ENCODE measurements at places on chromosomes 11 and 22. TPM values are rescaled to one million over a fixed set of nuclear protein-coding genes. Genes with fewer than 3 reads are reported as not detected.

TRAPPC4 gene
- total RNA-seq: 36.2 TPM

SCGB1D2 gene
- not detected for total RNA-seq

LGALS1 gene
- total RNA-seq: 636 TPM

KIRREL3 gene
- 1.0 TPM for total RNA-seq

ARVCF gene
- 16.7 TPM for total RNA-seq

PHF21B gene
- total RNA-seq: 1.4 TPM

DBX1 gene
- not detected for total RNA-seq

TRIM49C gene
- total RNA-seq: not detected

ASRGL1 gene
- 5.3 TPM for total RNA-seq

CBLIF gene
- not detected for total RNA-seq

VPREB1 gene
- not detected for total RNA-seq

PRR33 gene
- total RNA-seq: 0.11 TPM

DDIAS gene
- 0.42 TPM for total RNA-seq

VSIG10L2 gene
- total RNA-seq: 0.50 TPM

ACR gene
- total RNA-seq: 0.38 TPM

CD151 gene
- total RNA-seq: 416 TPM

MS4A6E gene
- total RNA-seq: not detected

CSNK2A3 gene
- 1.4 TPM for total RNA-seq

GNAZ gene
- total RNA-seq: 3.5 TPM

MMP27 gene
- total RNA-seq: not detected

COMT gene
- 69.6 TPM for total RNA-seq

KIF18A gene
- 0.11 TPM for total RNA-seq

LARGE2 gene
- total RNA-seq: 0.48 TPM

OR5B21 gene
- total RNA-seq: not detected
